ENCODE measurements at places on chromosomes 12 and 14. TPM values are rescaled to one million over a fixed set of nuclear protein-coding genes. Genes with fewer than 3 reads are reported as not detected.

DNA sequence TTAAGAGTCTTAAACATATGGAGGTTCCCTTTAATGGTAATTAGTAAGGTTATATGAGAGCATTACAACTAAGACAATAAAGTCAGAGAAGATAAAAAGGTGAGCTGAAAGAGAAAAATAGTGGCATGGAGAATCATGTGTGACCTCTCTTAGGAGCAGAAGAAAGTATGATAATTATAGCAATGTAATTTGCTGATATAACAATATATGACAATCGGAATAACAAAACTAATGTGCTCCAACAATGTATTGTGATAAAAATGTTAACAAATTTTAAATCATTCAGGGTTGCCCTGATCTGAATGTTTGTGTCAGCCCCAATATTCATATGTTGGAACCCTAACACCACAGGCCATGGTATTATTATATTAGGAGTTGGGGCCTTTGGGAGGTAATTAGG, 269.6 kb upstream of the PPFIA2 start:
- H3K4me3 ChIP-seq = no peak overlapping the region
- no peaks in the 10 kb centered on the region for H3K36me3 ChIP-seq
- H3K4me1 ChIP-seq = no peaks in the 10 kb centered on the region
- no peak overlapping the region for H3K27ac ChIP-seq

- H3K4me3 ChIP-seq = no peak overlapping the region
- no peaks in the 10 kb centered on the region for H3K4me1 ChIP-seq
- no peak overlapping the region for H3K27ac ChIP-seq
- peaks cover 3% of the 10 kb centered on the region for H3K27me3 ChIP-seq
- no peak for DNase-seq
- H3K36me3 ChIP-seq = no peaks in the 10 kb centered on the region
Measured at GRCh38 chr12:113420996-113421595, 1.1 kb upstream of the SDSL start.

C14orf119 gene
- total RNA-seq = 55.2 TPM

CD4 gene
- 4.7 TPM for total RNA-seq

CNTN1 gene
- total RNA-seq = 0.46 TPM

PRH2 gene
- not detected for total RNA-seq
